ENCODE measurements at places on chromosomes 12 and 14.
A peak's percentile ranks its signal among the peaks of the same experiment; 100 is the strongest.

- no peak for DNase-seq
Measured at GRCh38 chr14:73607241-73607640, 5.1 kb upstream of the ACOT6 start.

GRCh38 chr12:87509237-87509820 is 519.9 kb downstream of the C12orf50 start:
- DNase-seq: peak; percentile 1

DNA sequence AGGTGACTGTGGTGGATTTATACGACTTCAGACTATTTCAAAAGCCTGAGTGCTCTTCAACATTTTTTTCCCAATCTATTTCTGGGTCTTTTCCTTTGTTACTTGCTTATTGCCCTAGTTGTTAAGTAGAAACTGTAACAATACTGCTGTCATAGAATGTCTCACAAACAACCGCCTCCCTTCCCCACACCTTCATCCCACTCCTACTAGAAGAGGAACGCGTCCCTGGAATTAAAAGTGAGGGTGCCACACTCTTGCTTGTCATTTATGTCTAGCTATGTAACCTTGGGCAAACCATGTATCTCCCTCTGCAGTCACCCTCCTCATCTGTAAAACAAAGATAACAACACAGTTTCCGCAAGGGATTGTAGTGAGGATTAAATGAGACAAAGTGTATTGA is 8.6 kb downstream of the BRAP start:
- no peak for DNase-seq

- no peak for DNase-seq
Measured at GRCh38 chr14:102058146-102058545, 28.7 kb downstream of the HSP90AA1 start.

DNA sequence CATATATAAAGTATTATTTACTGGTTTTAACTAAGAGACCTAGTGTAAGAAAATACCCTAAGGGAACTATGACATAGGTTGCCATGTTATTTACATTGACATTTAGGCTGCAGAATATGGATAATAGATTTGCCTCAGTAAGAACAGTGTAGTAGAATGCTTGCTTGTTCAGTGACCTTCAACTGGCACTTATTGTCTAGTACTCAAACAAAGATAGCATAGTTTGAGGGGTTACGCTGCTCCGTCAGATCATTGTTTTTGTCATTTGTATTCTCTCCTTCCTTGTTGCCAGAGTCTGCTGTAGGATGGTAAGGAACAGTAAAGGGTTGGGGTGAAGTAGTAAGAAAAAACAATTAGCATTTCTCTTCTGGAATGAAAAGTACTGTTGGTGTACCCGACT is 33.2 kb downstream of the TOGARAM1 start:
- no peak for DNase-seq

- DNase-seq: peak; percentile 63
Measured at GRCh38 chr14:70642303-70643235, 853 bp downstream of the TTC9 start.

DNA sequence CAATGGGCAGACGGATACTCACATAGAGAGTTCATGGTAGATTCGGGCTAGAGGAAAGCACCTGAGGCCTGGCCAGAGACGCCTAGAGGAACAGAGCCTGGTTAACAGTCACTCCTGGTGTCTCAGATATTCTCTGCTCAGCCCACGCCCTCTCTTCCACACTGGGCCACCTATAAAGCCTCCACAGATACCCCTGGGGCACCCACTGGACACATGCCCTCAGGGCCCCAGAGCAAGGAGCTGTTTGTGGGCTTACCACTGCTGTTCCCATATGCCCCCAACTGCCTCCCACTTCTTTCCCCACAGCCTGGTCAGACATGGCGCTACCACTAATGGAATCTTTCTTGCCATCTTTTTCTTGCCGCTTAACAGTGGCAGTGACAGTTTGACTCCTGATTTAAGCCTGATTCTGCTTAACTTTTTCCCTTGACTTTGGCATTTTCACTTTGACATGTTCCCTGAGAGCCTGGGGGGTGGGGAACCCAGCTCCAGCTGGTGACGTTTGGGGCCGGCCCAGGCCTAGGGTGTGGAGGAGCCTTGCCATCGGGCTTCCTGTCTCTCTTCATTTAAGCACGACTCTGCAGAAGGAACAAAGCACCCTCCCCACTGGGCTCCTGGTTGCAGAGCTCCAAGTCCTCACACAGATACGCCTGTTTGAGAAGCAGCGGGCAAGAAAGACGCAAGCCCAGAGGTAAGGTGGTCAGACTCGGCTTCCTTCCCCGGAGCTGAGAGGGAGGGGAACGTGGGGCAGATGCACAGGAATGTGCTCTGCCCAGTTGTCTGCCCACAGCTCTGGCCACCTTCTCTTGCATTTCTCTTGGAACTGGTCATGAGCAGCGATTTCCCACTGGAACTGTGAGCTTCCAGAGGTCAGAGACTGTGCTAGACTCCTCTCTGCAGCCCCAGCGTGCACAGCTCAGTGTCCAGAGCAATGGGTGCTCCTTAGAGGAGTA is at the start of gene CD4:
Gene CD4, plus strand, starts transcription at position 557 of the 953 bp plus-strand sequence. CDS start 10,611 bp downstream, outside the sequence.
- no peak for DNase-seq

DNA sequence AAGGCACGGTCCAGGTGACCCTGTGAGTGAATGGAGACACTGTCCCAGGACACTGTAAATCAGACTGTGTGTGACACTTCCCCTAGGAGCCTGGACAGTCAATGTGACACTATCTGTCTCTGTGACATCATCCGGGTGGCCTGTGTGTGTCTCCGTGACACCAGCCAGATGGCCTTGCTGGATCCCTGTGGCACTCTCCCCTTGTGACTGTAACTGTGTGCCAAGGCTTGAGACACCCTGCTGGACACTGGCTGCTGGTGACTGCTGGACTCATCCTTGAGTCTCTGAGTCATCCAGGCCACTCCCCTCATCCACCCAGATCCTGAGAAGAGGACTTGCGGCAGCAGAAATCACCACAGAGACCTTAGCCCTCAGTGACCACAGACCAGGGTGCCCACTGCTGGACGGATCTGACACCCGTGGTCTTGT is 51.6 kb downstream of the MVK start:
- DNase-seq: no peak

DNA sequence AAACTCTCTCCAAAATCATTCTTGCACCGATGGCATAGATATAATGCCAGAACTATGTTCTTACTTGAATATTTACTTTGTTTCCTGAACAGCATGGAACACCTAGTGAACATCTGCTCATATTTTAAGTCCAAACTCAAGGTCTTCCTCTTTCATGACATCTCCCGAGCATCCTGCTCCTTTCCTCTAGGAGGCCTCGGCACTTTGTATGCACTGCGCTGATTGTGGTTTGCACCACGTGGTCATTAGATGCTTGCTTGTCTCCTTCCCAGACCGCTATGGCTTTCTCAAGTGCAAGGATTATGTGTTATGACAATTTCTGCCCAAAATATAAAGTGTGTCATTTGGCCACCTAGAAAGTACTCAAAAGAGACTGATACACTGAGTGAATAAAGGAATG is 912.0 kb downstream of the GALC start:
- DNase-seq: no peak

DNA sequence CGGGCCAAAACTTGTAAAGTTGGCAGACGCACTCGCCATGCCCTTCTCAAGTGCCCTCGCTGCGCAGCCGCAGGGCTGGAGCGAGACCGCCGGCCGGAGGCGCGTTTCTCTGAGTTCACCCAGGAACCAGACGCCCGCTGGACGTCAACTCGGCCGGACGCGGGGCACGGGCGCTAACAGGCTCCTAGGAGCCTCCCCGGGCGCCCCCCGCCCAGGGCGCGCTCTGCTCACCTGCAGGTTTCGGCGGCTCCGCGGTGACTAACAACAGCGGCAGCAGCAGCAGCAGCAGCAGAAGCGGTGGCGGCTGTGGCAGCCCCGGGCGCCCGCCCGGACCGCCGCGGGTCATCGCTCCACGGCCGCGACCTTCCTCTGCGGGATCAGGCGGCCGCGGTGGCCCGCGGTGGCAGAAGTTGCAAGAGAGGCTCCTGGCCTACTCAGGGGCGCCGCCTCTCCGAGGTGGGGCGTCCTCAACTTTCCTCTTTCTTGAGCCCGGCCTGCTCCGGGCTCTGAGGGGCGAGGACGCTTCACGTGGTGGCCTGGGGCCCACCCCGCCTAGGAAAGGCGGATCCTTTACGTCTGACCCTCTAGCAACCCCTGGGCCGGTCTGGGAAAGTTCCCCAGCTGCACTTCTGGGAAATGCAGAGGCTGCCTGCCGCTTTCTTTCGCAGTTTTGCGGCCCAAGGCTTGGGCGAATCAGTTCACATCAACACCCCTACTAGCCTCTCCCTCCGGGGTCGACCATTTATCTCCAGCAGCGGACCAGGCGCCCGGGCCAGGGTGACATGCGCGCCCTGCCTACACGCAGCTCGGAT is at the start of gene PLBD1:
Gene PLBD1, minus strand, starts transcription at position 533 of the 812 bp plus-strand sequence. Its CDS starts 187 bp downstream, at position 346.
- peak; percentile 19 for DNase-seq

- no peak for DNase-seq
Measured at GRCh38 chr12:119020406-119021360, 39.3 kb downstream of the SRRM4 start.

- DNase-seq: no peak
Measured at GRCh38 chr12:85357609-85358008, 77.6 kb downstream of the ALX1 start.

DNA sequence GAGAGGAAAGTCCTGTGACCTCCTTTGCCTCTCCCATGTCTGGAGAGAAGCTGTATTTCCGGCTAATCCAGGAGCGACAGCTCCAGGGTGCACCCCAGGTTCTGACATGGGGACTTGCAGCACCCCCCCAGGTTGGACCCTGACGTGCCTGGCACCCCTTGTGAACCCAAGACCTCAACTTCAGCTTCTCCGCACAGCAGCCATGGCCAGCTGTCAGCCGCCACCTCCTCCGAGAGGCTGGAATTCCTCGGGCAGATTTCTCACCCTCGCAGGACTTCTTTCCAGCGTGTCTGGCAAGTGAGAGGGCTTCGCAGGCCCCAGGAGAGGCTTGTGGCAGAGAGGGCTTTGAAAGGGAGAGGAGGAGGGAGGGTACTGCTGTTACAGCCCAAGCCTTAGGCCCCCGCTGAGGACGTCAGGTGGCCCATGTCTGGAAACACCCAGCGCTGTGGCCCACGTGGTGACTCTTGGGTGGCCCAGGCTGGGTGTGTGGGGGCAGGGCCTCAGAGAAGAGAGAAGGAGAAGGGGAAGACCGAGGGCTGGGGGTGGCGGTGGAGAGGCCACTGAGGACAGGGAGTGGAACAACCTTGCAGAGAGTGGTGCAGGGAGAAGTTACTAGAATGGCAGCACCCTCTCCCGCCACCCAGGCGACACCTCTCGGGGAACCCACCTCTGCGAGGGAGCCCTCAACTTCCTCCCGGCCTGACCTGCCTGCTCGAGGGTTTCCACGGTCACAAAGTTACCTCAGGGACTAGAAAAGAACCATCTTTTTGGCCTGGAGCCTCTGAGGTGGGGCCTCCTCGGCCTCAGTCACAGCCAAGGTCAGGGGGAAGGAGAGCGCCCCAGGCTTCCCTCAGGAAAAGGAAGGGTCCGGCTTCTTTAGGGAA is 11.7 kb upstream of the RPS6KL1 start:
- DNase-seq: no peak

GRCh38 chr12:28961948-28962384 is 187.1 kb upstream of the FAR2 start:
- DNase-seq: no peak

DNA sequence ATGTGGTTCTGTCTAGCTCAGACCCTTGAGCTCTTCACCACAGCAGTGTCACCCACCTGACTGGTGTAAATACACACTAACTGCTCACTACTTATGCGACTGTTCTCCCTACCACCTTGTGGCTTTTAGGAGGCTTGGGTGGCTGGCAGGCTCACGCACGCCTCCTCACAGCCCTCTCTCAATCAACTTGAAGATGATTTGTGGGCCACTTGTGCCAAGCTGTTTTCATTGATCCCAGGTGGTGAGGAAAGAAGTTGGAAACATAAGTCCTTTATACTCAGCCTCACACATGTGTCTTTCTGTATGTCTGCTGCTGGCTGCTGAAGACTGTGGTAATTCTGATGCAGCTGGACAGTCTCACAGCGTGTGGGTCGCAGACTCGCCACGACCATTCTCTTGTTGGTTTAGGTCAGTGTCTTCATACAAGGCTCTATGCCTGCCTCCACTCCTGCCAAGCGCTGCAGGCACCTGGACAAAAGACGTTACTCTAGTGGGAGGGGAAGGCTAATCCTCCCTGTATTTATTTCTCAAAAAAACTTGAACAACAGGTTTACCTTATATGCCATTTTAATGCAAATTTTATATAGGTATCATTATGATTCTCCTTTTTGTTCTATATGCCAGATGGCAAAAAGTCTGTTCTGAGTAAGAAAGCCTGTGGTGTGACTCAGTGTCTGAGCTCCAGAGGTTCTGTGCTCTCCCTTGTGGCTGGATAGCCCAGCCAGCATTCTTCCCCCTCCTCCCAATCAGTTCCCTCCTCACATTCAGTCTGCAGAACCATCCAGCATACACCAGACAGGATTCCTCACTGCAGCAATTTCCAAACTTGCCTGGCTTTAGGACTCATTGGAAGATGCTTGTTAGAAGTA is 115.6 kb downstream of the DIP2B start:
- DNase-seq: peak; percentile 21

GRCh38 chr14:93036652-93037345 is 78.9 kb downstream of the ITPK1 start:
- no peak for DNase-seq

DNA sequence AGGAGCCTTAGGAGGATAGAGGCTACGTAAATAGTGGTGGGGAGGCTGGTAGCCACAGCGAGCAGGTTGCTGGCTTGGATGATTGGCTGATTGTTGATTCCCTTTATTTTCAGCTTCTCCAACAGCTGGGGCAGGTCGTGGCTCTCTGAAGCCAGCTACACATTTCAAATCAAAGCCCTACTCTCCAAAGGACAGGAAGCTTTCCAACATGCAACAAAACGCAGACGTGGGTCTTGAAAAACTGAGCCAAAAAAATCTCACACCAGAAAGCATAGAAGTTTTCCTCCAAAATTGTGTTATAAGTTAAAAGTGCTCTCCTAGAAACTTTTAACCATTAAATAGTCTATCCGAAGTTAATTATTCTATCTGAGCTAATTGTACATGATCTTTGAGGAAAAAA is 37.6 kb upstream of the PRICKLE1 start:
- DNase-seq: no peak

DNA sequence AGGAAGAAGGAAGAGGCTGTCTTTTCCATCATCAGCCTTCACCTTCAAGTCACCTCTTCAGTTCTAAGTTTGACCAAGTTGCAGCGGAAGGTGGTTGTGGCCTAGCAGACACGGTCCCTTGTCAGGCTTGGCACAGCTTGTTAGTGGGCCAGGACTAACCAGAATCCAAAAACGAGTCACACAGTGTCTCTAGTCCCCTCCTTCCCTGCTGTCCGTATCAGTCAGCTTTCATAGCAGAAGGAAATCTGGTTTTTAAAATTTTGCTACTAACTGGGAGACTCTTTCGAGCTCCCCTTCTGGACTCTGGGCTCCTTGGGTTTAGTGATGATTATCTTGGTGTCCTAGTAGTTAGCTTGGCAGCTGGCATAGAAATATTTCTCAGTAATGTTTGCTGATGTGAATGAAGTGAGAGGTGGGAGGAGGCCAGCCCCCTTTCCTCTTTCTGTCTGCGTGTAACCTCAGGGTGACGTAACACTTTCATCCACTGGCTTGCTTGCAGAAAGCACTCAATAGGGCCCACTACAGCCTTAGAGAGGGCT is 3.8 kb downstream of the ETV6 start:
- DNase-seq: no peak
